Heart left ventricle (tissue), 16 donors: ENCODE measurements at places on chromosomes 6 and 20. TPM values are rescaled to one million over a fixed set of nuclear protein-coding genes. Genes with fewer than 3 reads are reported as not detected.

DNA sequence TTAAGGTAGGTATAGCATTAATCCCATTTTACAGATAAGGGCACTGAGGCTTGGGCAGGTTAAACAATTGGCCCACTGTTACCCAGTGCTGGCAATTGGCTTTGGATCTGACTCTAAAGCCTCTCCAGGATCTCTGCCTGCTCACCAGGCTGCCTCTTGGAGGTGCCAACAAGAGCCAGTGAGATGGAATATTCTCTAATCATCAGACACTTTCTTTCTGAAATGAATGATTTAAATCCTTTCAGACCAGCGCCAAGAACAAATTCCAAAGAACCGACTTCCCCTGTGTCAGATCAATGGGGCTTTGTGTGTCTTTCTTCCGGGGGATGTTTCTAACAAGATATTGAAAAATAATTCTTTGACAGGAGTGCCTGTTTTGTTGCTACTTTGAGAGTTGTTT lies 23.6 kb downstream of the CYP39A1 start:
- H3K4me1 ChIP-seq, result peaks cover 11% of the 10 kb centered on the region
- H3K4me3 ChIP-seq, result no peak overlapping the region
- no peak for DNase-seq

The C4B gene
- total RNA-seq, result 197 TPM

DNA sequence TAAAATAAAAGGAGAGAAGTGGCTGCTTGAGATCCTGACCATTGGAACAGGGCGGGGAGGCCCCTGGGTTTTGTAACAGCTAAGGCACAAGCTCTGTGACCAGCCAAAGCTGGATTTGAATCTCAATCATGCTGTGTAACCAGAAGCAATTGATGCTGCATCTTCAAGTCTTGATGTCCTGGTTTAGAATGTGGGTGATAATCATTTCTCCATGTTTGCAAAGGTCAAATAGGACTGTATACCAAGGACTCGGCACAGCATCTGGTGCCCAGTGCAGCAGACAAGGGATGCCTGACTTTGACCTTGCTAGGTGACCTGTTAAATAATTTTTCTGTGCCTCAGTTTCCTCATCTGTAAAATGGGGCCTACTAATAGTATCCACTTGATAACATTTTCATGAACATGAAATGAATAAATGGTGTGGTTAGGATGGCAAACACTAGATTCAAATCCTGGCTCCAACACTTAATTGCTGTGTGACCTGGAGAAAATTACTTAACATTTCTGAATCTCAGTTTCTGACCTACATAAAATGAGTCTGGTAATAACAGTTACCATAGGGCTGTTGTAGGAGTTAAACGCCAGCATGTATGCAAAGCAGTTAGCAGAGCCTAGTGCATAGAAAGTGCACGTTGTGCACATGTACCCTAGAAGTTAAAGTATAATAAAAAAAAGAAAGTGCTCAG lies 46.3 kb upstream of the BCAS1 start:
- H3K4me3 ChIP-seq, result no peak overlapping the region
- no peaks in the 10 kb centered on the region for H3K36me3 ChIP-seq
- no peak for DNase-seq
- H3K27ac ChIP-seq, result no peak overlapping the region
- no peaks in the 10 kb centered on the region for H3K4me1 ChIP-seq

- no peak overlapping the region for H3K27ac ChIP-seq
- peaks cover 7% of the 10 kb centered on the region for H3K4me1 ChIP-seq
- no peak for DNase-seq
- no peak overlapping the region for H3K4me3 ChIP-seq
These were observed 22.5 kb upstream of the SGK1 start for GRCh38 chr6:134340179-134340975.

The SLC26A8 gene
- not detected for total RNA-seq

The GPSM3 gene
- total RNA-seq, result 1.6 TPM

DNA sequence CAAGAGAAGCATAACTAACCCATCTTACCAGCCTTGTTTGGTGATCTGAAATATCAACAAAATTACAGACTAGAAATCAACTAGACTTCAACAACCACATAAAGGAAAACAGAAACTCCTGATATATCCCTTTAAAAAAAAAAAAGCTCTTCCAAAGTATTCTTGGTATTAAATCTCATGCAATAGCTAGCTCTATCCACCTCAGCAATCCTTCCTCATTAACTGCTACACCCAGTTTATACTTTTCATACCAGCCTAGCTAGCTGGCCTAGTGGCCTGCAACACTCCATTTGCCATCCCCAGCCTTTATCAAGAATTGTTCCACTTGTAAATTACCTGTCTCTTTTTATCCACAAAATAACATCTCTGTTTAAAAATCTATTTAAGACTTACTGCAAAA lies 69.0 kb downstream of the BACH2 start:
- H3K4me3 ChIP-seq, result no peak overlapping the region
- no peaks in the 10 kb centered on the region for H3K27me3 ChIP-seq
- peak overlapping the region; percentile 9 for H3K27ac ChIP-seq
- DNase-seq, result no peak
- no peaks in the 10 kb centered on the region for H3K36me3 ChIP-seq
- H3K4me1 ChIP-seq, result peaks cover 32% of the 10 kb centered on the region

- H3K36me3 ChIP-seq, result no peaks in the 10 kb centered on the region
- H3K27ac ChIP-seq, result no peak overlapping the region
- H3K4me3 ChIP-seq, result peak overlapping the region; percentile 24
- DNase-seq, result no peak
- H3K27me3 ChIP-seq, result no peaks in the 10 kb centered on the region
These were observed 167.9 kb downstream of the ZDHHC14 start for GRCh38 chr6:157548635-157549467.

- no peak for DNase-seq
- no peak overlapping the region for H3K27ac ChIP-seq
- no peak overlapping the region for H3K4me3 ChIP-seq
- H3K36me3 ChIP-seq, result peaks cover 5% of the 10 kb centered on the region
- peaks cover 26% of the 10 kb centered on the region for H3K4me1 ChIP-seq
- H3K27me3 ChIP-seq, result no peaks in the 10 kb centered on the region
These were observed 51.5 kb downstream of the KCNS1 start for GRCh38 chr20:45049438-45049837.

GRCh38 chr20:57573894-57574293 lies 13.0 kb downstream of the PCK1 start:
- no peak for DNase-seq
- no peaks in the 10 kb centered on the region for H3K36me3 ChIP-seq
- H3K27me3 ChIP-seq, result peaks cover 7% of the 10 kb centered on the region
- no peak overlapping the region for H3K4me3 ChIP-seq
- H3K4me1 ChIP-seq, result no peaks in the 10 kb centered on the region

- peaks cover 26% of the 10 kb centered on the region for H3K4me1 ChIP-seq
- no peak overlapping the region for H3K27ac ChIP-seq
- no peak for DNase-seq
- H3K27me3 ChIP-seq, result no peaks in the 10 kb centered on the region
These were observed 122.3 kb upstream of the CLDN20 start for GRCh38 chr6:155141512-155141911.

The OPRL1 gene
- 0.35 TPM for total RNA-seq

DNA sequence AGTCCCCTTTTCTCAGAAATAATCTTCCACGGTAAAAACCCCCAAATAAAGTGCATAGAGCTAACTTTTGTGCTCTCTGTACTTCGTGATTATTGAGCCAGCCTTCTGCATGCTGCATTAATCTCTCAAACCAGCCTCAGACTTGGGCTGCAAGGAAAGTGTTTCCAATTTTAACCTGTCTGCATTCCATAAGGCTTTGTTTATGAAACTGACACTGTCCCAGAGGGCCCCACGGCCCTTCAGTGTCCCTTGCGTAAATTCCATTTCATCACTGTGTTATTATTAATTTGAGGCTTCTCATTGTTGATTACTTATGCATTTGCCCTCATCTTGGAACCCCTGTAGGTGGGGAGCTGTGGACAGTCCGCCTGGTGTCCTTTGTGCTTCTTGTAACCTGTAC lies 15.6 kb upstream of the SNRPB2 start:
- H3K36me3 ChIP-seq, result no peaks in the 10 kb centered on the region
- no peaks in the 10 kb centered on the region for H3K27me3 ChIP-seq
